ENCODE measurements at places on chromosomes 3 and 15. TPM values are rescaled to one million over a fixed set of nuclear protein-coding genes. Genes with fewer than 3 reads are reported as not detected.

The CPN2 gene
- 0.40 TPM for total RNA-seq

The DPH3 gene
- 18.2 TPM for total RNA-seq

The KNSTRN gene
- total RNA-seq = 10.1 TPM

The CPA3 gene
- 2.0 TPM for total RNA-seq

The PARP15 gene
- 0.52 TPM for total RNA-seq

The A4GNT gene
- total RNA-seq = not detected

DNA sequence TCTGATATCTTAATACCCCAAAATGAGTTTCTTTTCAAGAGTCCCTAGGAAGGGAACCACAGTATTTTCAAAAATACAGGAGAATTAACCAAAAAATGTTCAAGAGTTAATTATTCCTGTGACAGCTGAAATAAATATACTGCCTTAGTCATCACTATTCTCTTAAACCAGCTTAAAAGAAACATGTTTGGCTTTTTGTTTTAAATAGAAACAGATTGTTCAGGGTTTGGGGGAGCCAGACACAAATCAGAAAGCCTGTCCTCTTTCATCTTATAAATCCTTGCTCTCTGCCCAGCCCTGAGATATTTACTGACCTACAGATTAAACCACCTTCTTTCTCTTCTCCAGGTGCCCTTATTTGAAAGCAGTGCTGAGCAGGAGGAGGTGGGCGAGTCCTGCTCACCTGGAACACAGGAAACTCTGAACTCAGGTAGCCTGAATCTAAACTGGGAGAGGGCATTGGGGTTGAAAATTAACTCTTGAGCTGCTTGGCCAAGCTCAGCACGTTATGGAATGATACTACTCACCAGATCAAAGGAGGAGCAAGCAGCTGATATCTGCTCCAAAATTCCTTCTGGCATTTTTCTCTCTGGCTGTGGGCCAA, 84.1 kb upstream of the SPRED1 start:
- no peak for DNase-seq

- no peak for DNase-seq
These were observed 10.4 kb upstream of the CLK3 start for GRCh38 chr15:74604983-74605794.

DNA sequence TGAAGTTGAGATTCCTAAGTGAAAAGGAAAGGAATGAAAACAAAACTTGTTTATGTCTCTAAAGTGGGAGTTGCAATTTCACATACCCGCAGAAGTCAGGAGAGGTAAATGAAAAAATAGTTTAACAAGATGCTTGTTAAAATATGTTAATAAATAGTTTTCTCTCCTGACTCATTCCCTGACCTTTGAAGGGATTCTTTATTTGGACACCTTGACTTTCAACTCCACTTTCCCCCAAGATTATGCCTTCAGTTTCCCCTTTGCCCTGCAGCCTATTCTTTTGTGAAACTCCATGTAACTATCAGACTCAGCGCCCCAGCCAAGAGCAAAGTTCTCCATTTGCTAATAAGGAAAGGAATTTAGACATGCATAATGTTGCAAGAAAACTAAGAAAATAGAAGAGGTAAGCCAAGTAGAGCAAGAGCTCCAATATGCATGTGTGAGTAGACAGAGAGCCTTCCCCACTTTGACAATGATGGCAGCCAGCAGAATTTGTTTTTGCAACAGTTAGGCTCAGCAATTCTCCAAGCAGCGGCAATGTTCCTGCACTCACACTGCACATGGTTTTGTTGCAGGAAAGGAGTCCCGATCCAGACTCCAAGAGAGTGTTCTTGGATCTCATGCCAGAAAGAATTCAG, 61.2 kb downstream of the CD200 start:
- DNase-seq = no peak

GRCh38 chr3:62669161-62669560, 206.1 kb downstream of the CADPS start:
- no peak for DNase-seq

DNA sequence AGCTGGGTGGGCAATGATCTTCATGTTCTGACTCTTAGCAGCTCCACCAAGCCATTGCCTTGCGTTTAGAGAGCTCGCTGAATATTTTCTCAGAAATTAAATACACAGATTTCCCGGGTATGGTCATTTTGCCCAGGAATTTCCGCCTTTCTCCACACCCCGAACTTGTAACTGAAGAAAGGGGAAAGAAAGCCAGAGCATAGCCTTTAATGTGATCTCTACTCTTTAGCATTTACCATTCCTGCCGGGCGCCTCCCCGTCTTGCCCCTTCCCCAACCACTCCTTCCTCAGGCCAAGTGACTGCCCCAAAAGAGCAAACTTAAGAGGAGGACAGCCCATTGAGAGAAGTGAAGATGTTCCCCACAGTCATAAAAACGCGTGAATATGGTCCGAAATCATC, 53.1 kb downstream of the LMCD1 start:
- DNase-seq = no peak

- DNase-seq = no peak
These were observed 118.1 kb upstream of the MEIS2 start for GRCh38 chr15:37218351-37218916.

- no peak for DNase-seq
These were observed 231.1 kb downstream of the NR2F2 start for GRCh38 chr15:96561593-96561992.

GRCh38 chr15:70099967-70100473, 2.3 kb upstream of the TLE3 start:
- DNase-seq = no peak

GRCh38 chr3:159165961-159166360, 364.1 kb downstream of the MFSD1 start:
- DNase-seq = no peak

All from left ventricle myocardium superior (tissue), 1 donor.